CD8-positive, alpha-beta memory T cell (primary cell): ENCODE measurements at places on chromosomes 3 and 15. TPM values are rescaled to one million over a fixed set of nuclear protein-coding genes. Genes with fewer than 3 reads are reported as not detected.

The GASK1A gene
- total RNA-seq = not detected

The SLC2A2 gene
- not detected for total RNA-seq

The KNG1 gene
- total RNA-seq = not detected

The THRB gene
- not detected for total RNA-seq

DNA sequence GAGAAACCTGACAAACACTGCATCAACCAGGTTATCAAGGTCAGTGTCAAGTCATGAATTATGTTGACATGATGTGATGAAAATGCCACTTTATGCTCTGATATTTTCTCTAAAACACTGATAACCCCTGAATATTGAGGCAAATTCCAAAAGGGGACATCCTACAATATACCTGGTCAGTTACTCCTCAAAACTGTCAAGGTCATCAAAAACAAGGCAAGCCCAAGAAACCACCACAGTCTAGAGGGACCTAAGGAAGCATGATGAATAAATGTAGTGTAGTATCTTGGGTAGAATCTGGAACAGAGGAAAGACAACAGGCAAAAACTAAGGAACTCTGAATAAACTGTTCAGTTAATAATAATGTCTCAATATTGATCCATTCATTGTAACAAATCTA is 275.3 kb upstream of the THRB start:
- no peak for DNase-seq
- H3K27me3 ChIP-seq = no peaks in the 10 kb centered on the region
- no peaks in the 10 kb centered on the region for H3K4me1 ChIP-seq
- H3K4me3 ChIP-seq = no peak overlapping the region
- no peak overlapping the region for H3K27ac ChIP-seq

GRCh38 chr3:126263971-126264370 is 83.6 kb upstream of the ALDH1L1 start:
- H3K4me3 ChIP-seq = no peak overlapping the region
- H3K36me3 ChIP-seq = no peaks in the 10 kb centered on the region
- DNase-seq = no peak
- H3K27ac ChIP-seq = no peak overlapping the region
- no peaks in the 10 kb centered on the region for H3K4me1 ChIP-seq

- no peaks in the 10 kb centered on the region for H3K4me1 ChIP-seq
- DNase-seq = no peak
- no peaks in the 10 kb centered on the region for H3K36me3 ChIP-seq
- H3K27ac ChIP-seq = no peak overlapping the region
Measured at GRCh38 chr15:79436037-79436780, 4.1 kb downstream of the MINAR1 start.

DNA sequence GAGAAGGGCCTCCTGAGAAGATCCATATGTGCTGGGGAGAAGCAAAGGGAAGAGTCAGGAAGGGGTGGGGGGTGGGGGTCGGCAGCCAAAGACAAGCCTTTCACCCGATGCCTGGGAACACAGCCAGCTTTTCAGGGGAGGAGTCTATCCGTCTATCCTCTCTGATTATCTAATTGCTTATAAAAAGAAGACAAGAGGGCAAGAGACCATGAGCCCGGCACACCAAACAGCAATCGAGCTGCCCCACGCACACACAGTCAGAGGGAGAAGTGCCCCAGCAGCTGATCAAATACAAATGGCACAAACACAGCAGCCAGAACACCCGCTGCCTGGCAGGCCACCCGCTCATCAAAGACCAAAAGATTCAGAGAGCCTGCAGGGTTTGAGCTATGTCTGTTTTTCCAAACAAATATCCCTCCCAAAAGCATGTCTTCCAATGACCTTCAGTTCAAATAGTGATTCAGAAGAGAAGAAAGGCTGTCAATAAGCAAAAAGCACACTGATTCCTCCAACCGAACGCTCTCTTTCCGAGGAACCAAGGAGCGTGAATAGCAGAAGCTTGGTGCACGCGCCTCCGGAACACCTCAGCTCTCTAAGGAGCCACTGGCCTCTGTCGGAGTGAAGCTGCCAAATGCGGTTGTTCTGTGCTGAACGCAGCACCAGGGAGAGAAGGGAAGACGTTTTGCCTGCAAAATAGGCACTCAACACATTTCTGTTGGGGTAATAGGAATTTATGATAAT is 419.2 kb downstream of the OCA2 start:
- no peak overlapping the region for H3K27ac ChIP-seq
- H3K36me3 ChIP-seq = no peaks in the 10 kb centered on the region
- H3K4me3 ChIP-seq = no peak overlapping the region
- no peak for DNase-seq

DNA sequence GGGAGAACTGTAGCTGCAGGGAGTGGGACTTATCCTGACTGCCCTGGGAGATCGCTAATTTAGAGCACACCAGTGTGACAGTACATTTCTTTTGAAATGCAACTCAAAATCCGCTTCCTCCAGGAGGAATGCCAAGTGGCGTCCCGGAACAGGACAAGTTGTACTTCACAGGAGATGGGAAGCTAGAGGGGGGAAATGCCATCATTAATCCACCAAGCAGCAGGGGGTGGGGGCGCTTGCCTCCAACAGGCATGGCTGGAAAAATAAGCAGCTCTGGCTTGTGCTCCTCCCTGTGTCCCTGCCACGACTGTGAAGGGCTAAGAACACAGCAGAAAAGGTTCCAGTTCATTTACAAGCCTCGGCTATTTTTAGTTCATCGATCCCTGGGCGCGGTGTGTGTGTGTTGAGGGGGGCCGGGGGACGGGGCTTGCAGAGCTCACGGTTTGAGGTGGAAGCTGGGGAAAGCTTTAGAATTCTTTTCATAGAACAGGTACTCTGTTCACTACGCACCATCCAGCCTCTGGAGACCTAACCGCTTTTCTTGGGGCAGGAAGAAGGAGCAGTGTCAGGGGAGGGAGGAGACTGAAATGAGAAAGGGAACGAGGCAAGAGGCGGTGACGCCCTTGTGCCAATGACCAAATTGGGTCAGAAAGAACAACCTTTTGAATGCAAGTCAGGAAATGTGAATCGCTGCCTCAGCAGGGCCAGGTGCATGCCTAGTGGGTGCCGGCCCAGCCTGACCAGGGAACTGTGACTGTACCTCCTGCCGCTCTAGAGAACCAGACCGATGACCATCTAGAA is 51.8 kb upstream of the DGKG start:
- H3K4me1 ChIP-seq = no peaks in the 10 kb centered on the region
- no peak for DNase-seq
- H3K27ac ChIP-seq = no peak overlapping the region
- peak overlapping the region; percentile 35 for H3K4me3 ChIP-seq
- no peaks in the 10 kb centered on the region for H3K36me3 ChIP-seq

DNA sequence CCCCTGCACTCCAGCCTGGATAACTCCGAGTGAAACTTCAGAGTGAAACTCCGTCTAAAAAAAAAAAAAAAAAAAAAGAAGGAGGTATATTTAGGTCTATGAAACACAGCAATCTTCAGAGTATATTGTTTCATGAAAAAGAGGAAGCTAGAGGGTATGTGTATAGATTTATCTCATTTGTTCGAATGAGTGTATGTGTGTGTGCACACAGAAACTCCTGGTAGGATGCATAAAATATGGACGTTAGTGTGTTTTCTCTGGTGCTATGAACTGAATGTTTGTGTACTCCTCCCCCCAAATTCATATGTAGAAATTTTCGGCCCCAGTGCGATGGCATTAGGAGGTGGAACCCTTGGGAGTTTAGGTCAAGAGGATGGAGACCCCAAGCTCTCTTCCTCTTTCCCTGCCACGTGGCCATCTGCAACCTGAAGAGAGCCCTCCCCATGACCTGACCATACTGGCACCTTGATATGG is 98.6 kb upstream of the KLF13 start:
- H3K27ac ChIP-seq = no peak overlapping the region
- no peaks in the 10 kb centered on the region for H3K27me3 ChIP-seq
- H3K36me3 ChIP-seq = no peaks in the 10 kb centered on the region
- no peak overlapping the region for H3K4me3 ChIP-seq

DNA sequence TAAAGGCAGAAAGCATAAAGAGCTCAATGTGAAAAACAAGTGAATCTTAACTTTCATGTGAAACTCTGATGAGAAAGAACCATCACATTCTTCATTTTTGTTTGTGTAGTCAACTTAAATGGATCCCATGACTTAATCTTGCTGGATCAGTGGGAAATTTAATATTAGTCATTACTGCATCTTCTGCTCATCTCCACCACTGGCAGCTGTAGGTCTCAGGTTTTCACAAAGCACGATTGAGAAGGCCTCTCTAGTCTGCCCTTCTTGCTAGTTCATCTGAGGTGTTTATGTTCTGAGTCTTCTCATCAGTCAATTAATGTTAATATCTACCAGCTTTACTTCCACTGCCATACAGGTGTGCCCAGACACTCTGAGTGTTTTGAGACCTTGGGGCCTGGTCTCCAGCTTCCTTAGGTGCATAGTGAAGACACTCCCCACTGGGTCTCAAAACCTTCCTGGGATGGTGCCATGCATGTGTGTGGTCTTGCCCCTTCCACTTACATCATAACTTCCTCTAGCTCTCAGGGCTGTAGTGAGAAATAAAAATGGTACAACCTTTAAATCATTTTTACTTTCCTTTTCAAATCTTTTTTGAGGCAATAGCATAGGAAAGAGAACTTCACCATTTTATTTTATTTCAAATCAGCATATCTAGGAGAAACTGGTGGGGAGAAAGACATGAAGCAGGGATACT is 421.6 kb upstream of the CBLB start:
- no peak overlapping the region for H3K4me3 ChIP-seq
- no peak overlapping the region for H3K27ac ChIP-seq
- no peaks in the 10 kb centered on the region for H3K27me3 ChIP-seq
- DNase-seq = no peak
- H3K36me3 ChIP-seq = no peaks in the 10 kb centered on the region

DNA sequence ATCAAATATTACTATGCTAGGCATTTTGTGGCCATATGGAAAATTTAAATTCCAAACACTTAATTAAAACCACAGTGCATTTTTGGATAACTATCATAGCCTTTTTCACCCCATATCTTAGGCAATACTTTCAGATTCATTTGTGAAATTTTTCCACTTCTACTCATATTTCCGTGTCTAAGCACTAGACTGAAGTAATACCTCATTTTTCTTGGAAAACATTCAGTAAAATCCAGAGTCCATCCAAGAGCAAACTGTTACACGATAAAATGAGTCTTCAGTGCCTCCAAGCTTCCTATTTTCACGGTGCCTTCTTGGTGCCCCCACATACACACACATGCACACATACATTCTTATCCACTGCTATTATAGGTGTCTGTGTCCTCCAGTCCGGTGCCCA is 845.9 kb downstream of the TBL1XR1 start:
- DNase-seq = no peak
- no peaks in the 10 kb centered on the region for H3K36me3 ChIP-seq
- H3K4me1 ChIP-seq = no peaks in the 10 kb centered on the region
- H3K27ac ChIP-seq = no peak overlapping the region
- H3K4me3 ChIP-seq = no peak overlapping the region
- H3K27me3 ChIP-seq = no peaks in the 10 kb centered on the region

DNA sequence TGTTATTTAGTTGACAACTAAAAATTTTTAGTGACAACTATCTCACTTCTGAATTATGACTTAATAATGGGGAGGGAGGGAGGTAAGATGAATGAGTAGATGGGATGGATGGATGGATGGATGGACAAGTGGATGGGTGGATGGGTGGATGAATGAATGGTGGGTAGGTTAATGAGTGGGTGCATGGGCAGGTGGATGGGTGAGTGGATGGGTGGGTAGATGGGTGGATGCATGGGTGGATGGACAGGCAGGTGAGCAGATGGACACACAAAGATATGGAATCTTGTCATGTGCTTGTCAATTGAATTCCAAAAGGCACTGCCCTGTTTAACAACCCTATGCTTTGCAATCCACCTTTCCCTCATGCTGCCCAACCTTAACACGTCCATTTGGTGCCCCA is 41.5 kb downstream of the KLHL25 start:
- H3K27me3 ChIP-seq = no peaks in the 10 kb centered on the region
- H3K27ac ChIP-seq = no peak overlapping the region
- H3K36me3 ChIP-seq = no peaks in the 10 kb centered on the region
- DNase-seq = no peak
- no peak overlapping the region for H3K4me3 ChIP-seq
- peaks cover 10% of the 10 kb centered on the region for H3K4me1 ChIP-seq
